IPS DF 6.9 (cell line): ENCODE measurements at places on chromosomes 1 and 21.
A peak's percentile ranks its signal among the peaks of the same experiment; 100 is the strongest.

DNA sequence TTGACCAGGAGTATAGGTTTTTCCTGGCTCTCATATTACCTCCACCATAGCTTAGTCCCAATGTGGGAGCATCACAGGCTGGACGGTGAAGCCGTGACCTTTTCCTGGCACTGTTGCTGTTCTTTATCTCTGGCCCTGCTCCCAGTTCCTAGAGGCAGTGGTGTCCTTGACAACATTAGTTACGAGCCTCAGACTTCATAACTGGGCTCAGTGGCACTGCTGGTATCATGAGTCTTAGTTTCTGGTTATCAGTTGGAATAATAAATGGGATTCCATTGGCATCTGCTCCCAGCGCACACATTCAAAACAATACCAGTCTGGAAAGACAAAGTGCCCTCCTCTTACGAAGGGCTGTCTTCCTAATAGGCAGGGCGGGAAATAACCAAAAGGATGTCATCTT is 8.0 kb downstream of the RNPEP start:
- no peak for DNase-seq

DNA sequence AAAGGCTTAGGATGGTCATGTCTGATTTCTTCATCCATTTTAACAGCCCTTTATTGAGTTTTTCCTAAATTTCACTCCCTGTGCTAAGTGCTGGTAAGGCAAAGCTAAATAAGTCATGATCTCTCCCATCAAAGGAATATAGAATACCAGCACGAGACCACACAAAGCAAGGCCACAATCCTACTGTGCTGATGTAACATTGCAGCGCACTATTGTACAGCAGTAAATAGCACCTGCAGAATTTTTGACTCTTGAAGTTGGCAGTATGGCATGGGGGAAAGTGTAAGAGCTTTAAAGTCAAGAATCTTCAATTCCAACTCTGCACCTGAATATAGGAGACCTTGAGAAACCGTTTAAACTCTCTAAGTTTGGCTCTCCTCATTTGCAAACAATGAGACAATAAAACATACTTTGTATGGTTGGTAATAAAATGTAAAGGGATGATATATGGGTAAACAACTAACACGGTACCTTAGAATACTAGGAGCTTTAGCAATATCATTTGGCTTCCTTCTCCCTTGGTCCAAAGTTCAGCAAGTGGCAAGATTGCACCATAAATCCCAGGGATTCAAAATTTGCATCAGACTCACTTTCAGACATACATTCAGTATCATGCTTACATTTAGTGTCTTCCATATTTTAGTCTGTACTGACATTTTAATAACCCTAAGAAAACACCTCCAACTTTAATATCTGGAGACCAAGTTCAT is 132.9 kb upstream of the PRDX6 start:
- no peak for DNase-seq

DNA sequence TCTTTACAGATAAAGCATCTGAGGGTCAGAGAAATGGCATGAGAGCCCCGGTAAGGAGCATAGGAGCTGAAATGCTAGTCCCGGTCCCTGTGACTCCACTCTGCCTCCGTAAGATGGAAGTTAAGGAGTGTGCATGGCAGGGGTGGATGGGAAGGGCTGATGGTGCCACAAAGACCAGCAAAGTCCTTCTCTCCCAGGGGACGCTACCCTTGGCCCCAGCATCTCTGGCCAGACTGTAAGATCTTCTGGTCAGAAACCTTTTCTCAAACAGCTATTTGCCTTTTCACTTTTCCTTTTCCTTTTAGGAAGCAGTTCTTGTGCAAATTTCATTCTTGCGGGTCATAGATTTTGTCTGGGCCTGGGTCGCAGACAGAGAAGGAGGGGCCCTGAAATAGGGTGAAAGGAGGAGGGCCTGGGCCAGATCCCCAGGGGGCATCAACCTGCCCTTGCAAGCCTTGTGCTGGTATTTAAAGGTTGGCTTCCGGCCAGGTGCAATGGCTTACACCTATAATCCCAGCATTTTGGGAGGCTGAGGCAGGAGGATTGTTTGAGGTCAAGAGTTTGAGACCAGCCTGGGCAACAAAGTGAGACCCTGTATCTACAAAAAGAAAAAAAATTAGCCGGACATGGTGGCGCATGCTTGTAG is 14.4 kb upstream of the EPS8L3 start:
- no peak for DNase-seq

GRCh38 chr1:17914987-17915386 is 159.9 kb downstream of the ACTL8 start:
- no peak for DNase-seq

GRCh38 chr1:234545517-234546386 is 64.2 kb downstream of the IRF2BP2 start:
- DNase-seq: no peak

- no peak for DNase-seq
These were observed 13.4 kb downstream of the RNASEL start for GRCh38 chr1:182575540-182576149.

DNA sequence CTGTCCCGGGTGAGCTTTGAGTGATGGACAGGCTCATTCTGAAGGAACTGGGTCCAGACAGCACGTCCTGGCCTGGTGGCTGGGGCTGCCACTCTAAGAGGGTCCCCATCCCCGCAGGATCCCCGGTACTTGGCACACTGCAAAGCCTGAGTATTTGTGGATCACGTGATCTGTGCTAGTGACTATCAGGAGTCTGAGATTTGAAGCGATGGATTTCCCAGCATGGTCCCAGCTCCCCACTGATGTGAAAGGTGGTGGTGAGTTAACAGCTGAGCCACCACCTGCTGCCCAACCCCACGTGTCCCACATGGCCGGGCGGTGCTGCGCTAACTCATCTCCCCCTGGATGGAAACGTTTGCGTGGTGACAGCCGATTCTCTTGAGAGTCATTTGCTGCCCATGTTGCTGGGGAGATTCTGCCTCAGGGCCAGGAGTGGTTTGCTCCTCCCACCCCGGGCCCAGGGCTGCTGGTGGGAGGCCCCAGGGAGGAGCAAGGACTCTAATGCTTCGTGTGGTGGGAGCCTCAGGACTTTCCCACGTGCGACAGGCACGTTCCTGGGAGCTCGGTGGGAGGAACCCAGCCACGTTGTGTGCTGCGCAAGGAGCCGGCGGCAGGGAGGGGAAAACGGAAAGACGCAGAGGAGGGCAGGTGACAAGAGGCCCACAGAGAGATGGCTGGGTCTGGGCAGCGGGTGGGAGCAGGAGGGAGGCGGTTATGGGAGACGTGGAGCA is 15.1 kb downstream of the FAAP20 start:
- no peak for DNase-seq

- no peak for DNase-seq
These were observed 7.7 kb upstream of the TCP10L start for GRCh38 chr21:32592929-32593502.

GRCh38 chr1:241749945-241750695 is 97.9 kb upstream of the EXO1 start:
- no peak for DNase-seq

GRCh38 chr1:12167493-12168429 is 970 bp downstream of the TNFRSF1B start:
- DNase-seq: no peak

- DNase-seq: no peak
These were observed 254.8 kb upstream of the PLXNA2 start for GRCh38 chr1:208499026-208499425.

- no peak for DNase-seq
These were observed 83.9 kb downstream of the DYRK1A start for GRCh38 chr21:37450445-37450941.

DNA sequence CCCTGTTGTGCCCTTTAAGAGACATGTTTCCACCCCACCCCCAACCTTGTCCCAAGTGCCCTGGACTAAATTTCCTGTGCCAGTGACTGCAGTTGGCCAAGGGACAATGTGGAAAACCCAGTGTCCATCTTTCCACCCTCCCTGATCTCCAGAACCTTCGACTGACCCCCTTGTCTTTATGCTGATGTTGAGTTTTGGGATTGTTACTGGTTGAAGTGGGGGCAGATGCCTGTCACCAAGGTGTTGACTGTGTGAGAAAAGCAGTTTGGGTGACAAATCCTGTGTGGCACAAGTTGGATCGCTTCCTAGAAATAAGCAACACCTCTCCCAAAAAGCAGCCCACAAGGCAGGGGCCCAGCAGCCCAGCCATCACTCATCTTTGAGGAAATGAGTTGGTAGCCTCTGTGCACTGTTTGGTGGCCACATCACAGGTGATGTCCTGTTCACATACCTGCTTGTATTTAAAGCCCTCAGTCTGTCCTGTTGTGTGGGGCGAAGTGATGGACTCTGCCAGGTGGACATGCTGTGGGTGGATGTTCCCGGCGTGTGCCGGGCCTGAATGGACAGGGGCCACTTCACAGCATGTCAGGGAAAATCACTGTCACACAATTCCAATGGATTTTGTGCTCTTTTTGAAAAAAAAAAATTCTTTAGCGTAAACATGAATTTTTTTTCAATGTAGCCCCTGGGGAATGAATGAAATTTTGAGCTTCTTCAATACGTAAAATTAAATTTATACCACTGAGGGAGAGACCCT is 6.6 kb upstream of the MIIP start:
- no peak for DNase-seq

DNA sequence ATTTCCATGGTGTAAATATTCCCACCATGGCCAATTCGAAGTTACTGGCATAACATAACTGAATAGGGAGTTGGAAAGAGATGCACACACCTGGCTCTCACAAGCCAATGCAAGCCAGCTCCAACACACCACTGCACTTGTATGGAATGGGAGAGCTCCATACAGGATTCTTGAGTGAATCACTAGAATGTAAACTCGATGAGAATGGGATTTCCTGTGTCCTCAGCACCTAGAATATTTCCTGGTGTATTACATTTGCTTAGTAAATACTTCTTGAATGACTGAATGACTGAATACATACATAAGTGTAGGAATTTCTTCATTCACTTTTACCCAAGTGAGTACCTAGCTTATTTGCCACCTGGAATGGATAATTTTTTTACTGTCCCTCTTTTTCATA is 16.2 kb upstream of the PPIE start:
- no peak for DNase-seq

DNA sequence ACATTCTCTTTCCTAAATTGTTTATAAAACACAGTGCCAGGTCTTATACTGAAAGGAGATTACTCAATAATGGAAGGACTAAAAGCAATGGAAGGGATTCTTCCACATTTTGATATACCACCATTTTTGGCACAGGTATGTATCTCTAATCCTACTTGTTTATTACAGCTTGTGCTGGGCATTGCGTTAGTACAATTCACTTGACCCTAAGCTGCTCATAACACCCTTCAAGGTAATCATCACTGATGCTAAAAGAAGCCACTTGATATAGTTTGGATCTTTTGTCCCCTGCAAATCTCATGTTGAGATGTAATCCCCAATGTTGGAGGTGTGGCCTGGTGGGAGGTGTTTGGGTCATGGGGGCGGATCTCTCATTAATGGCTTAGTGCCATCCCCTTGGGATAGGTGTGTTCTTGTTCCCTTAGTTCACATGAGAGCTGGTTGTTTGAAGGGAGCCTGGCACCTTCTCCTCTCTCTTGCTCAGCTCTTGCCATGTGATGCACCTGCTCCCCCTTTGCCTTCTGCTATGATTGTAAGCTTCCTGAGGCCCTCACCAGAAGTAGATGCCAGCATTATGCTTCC is 71.1 kb downstream of the NIBAN1 start:
- DNase-seq: no peak

DNA sequence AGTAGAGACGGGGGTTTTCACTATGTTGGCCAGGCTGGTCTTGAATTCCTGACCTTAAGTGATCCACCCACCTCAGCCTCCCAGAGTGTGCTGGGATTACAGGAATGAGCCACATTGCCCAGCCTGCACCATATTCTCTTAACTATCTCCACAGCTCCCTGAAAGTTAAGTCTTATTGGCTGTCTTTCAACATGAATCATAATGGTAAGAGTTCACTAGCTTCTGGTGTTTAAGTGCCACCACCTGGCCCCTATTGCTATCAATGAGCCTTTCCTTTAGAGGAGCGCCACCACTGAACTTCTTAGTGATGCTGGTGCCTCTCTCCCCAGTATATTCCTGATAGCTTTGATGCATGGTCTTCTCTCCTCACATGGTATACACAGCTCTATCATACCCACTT is 15.7 kb downstream of the ZFYVE9 start:
- no peak for DNase-seq

GRCh38 chr1:182332261-182333060 is 59.1 kb downstream of the GLUL start:
- no peak for DNase-seq

DNA sequence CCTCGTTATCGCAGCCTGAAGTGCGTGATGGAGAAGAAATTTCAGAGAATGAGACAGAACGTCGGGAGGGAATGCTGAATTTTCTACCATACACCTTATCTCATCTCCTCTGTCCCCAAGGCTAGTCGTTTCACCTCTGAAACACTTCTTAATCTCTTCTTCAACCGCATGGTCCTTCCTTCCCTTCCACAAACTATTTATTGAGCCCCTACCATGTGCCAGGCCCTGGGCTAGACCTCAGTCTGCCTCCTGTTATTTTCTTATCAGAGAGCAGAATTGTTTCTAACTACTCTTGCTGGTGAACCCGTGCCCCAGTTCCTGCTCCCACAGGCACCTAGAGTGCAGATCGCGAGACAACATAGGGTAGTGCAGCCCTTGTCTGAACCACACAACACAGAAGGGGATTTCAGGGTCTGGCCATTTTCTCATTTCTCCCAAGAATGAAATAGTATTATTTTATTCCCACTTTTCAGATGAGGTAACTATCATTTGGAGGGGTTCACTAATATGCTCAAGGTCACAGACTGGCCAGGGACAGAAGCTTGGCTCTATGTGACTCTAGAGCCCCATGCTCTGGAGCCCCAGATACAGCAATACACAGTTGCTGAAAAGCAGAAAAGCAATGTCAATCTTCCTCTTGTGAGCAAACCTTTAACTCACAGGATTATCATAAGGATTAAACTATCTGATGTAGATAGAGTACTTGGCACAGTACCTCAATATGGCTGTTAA is 598 bp upstream of the ADIPOR1 start:
- DNase-seq: no peak

GRCh38 chr21:24899138-24899537 is 708.1 kb downstream of the MRPL39 start:
- DNase-seq: no peak

- no peak for DNase-seq
These were observed 144.1 kb upstream of the HOOK1 start for GRCh38 chr1:59670662-59671061.

DNA sequence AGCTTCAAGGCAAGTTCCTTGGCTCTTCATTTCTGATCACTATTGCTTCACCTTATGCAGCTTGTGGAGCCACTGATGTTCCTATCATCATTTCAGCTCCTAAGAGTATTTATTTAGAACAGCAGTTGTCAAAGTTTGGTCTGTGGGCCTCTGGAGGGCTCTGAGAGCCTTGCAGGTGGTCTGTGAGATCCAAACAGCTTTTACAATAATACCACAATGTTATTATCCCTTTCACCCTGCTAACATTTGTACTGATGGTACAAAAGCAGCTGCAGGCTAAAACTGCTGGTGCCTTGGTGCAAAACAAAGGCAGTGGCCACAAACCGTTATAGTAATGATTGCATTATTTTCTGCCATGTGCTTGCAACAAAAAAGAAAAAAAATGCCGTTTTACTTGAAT is 33.8 kb downstream of the PATJ start:
- DNase-seq: no peak

DNA sequence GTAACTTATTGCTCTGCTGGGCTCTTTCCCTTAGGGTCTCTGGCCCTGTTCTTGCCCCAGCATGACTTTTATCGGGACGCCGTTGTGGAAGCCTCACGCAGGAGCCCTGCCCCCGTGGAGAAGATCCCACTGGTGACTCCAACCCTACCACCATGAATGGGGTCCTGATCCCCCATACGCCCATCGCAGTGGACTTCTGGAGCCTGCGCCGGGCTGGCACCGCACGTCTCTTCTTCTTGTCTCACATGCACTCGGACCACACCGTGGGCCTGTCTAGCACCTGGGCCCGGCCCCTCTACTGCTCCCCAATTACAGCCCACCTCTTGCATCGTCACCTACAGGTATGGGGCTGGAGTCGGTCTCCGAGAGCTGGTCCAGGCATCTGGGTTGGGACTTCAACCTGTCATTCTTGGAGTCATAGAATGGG is 322 bp downstream of the DCLRE1B start:
- peak; percentile 25 for DNase-seq
